CD8-positive, alpha-beta memory T cell (primary cell): ENCODE measurements at places on chromosomes 5 and 9.

DNA sequence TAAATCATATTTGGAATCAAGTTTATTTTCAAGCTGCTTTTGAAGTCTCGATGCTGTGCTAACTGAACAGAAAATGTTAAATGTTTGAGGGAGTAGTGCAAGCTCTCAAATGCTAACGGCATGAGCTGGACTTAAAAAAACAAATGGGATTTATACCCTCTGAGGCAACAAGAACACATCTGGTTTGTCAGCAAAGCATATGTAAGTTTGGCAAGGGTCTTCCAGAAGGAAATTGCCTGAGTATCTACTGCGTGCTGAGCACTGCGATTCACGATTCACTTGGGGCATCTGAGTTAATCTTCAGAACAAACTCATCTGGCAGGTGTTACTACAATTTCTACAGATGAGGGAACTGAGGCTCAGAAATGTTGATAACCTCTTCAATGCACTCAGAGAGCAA is 98.4 kb upstream of the C9orf72 start:
- DNase-seq = no peak

DNA sequence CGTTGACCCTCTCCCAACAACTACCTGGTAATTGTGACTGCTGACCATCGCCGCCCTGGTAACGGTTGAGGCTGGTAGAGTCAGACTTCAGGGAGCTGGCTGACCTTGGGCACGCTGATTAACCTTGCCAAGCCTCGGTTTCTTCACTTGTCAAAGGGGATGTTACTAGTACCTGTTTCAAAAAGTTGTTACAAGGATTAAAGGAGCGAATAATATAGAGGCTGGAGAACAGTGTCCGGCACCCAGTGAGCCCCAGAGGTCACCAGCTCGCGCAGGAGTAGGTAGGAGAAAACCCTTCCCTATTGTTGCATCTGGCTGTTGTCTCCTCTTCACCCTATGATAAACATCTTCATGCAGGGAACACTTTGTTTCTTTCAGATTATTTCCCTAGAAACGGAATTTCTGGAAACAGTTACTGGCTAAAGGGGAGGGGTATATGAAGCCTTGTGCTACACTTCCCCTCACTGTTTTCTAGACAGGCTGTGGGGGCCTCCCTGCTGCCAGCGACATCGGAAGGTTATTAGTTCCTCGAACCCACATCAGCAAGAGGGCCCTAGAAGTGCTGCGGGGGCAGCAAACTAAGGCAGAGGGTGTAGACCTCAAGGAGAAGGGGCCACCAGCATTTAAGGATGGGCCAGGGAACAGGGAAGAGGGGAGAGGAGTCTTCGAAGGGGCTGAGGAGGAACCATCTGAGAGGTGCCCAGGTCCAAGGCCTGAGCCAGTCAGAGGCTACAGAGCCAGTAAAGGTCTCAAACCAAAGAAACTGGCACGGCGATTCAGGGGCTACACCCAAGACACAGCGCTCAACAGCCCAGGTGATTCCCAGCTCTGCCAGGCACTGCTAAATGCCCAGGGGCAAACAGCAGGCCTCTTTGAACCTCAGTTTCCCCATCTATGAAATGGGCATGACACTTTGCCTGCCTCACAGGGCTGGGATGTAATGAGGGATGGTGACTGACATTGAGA is 37.6 kb downstream of the HRH2 start:
- no peak for DNase-seq

DNA sequence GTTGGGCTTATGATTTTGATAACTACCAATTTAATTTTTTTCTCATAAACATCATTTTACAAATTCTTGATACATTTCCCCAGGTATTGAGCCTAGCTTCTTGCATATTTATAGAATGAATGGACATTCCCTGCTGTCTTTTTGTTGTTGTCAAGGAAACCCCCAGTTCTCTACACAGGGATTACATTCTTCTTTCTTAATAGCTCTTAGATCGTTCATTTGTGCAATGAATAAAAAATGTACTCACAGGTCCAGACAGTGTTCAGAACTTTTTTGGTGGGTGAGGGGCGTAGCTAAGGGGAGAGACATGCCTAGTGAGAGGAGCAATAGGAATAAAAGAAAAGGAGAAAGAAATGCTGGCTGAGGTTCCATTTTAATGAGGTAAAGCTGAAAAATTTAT is 58.6 kb downstream of the VCAN start:
- DNase-seq = no peak

DNA sequence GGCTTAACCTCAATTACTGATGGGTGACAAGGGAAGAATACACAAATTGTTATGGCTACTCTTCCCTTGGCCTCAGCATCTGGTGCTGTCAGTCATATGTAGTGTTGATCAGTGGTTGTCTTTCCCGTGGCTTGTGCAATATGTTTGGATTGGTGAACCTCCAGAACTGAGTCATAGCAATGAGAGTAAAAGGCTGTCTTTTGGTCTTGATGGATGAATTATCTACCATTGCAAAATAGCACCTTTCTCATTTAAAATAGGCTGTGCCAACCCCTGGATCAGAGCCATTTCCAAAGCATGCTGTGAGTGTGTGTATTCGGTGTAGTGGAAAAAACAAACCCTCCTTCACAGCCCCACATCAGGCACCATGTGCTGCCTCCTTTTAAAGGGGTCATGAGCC is 14.6 kb upstream of the F2R start:
- no peak for DNase-seq

DNA sequence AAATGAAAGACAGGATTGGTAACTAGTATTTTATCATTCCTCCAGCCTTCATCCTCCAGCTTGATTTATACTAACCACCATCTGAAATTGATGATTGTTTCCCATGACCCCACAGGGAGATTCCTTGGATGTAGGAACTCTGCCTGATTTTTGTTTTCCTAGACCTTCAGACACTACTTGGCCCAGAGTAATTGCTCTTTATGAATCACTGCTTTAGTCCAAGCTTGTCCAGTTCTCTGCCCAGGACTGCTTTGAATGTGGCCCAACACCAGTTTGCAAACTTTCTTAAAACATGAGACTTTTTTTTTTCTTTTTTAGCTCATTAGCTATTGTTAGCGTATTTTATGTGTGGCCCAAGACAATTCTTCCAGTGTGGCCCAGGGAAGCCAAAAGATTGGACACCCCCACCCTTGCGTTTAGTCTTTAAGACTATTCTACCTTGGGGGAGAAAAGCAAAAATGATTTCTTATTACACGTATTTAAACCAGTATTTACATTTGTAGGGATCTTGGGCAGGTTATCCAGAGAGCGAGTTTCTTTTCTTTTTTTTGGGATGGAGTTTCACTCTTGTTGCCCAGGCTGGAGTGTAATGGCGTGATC is 18.4 kb downstream of the BASP1 start:
- DNase-seq = no peak

GRCh38 chr9:116975126-116975525 is 288.0 kb downstream of the TRIM32 start:
- no peak for DNase-seq

DNA sequence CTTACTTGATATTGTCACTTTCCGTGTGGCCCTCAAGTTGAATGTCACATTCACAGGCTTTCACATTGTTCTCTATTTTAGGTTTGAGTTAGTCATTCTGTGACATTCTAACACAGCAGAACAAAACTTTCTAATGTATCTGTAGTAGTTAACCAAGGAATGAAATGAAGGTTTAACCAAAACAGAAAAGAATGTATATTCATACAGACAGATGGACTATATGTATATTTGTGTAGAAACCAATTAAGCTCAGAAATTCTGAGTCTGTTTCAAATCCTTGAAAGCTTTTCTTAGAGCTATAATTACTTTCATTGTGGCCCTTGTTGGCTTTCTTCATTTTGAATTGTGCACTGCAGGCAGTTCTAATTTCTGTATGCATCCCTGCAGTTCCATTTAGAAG is 654.7 kb downstream of the LRRC70 start:
- DNase-seq = no peak
